Activated gamma-delta T cell (primary cell): ENCODE measurements at places on chromosomes 11 and 22.

GRCh38 chr22:41915035-41915785, at the start of gene SHISA8:
Gene SHISA8 (minus strand): TSS chr22:41915074. CDS start chr22:41914667, 407 bp downstream.
- DNase-seq = peak; percentile 38

DNA sequence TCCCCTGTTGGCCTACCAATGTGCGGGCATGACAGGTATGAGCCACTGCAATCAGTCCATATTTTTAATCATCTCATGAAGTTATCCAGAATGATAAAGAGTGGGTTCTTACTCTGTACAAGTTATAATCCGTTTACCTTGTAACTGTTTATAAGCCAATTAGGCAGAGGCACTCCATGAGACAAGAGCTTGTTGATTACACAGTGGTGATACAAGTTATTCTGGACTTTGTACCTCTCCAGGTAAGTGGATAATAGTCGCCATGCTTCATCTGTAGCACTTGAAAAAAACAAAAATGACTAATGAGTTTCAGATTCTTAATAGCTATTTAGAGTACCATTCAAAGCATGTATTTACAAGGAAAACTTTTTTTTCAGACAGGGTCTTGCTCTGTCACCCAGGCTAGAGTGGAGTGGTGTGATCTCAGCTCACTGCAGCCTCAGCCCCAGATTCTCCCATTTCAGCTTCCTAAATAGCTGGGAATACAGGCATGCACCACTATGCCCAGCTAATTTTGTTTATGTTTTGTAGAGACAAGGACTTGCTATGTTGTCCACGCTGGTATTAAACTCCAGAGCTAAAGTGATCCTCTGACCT, 17.7 kb upstream of the FNBP4 start:
- no peak for DNase-seq

DNA sequence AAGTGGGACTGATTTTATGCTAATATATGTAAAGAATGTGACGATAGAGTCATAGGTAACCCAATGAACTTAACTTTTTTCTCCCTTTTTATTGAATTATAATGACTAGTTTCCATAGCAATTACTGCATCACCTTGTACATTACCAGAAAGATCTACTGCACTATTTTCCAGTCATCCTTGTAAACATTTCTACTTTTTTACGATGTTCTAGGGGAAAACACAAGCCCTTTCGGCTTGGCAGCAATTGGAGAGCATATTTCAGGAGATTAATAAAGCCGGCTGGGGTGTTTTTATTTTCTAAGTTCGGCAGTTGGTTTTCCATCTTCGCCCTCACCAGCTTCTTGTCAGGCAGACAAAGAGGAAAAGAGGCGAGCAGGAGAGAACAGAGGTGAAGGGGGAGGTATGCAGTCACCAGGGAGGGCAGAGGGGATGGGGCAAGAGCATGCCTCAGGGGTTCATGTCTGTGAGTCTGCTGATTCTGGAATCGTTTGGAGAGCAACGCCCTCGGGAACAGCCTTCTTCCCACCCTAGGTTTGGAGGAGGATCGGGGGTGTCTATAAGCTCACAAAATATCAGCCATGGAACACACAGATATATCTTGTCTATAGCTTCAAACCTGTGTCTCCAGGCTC, 476.4 kb downstream of the MIAT start:
- no peak for DNase-seq

GRCh38 chr11:104328512-104328907, 164.6 kb upstream of the PDGFD start:
- no peak for DNase-seq

GRCh38 chr11:128709402-128709801, 15.5 kb downstream of the FLI1 start:
- DNase-seq = no peak

- DNase-seq = no peak
These were observed 75.8 kb downstream of the CTTN start for GRCh38 chr11:70473873-70474690.
